ENCODE measurements at places on chromosomes 12 and 14.

- no peak for DNase-seq
These were observed 163.6 kb upstream of the DYRK2 start for GRCh38 chr12:67484791-67485480.

GRCh38 chr12:71214511-71215285 lies 56.9 kb upstream of the TSPAN8 start:
- no peak for DNase-seq

DNA sequence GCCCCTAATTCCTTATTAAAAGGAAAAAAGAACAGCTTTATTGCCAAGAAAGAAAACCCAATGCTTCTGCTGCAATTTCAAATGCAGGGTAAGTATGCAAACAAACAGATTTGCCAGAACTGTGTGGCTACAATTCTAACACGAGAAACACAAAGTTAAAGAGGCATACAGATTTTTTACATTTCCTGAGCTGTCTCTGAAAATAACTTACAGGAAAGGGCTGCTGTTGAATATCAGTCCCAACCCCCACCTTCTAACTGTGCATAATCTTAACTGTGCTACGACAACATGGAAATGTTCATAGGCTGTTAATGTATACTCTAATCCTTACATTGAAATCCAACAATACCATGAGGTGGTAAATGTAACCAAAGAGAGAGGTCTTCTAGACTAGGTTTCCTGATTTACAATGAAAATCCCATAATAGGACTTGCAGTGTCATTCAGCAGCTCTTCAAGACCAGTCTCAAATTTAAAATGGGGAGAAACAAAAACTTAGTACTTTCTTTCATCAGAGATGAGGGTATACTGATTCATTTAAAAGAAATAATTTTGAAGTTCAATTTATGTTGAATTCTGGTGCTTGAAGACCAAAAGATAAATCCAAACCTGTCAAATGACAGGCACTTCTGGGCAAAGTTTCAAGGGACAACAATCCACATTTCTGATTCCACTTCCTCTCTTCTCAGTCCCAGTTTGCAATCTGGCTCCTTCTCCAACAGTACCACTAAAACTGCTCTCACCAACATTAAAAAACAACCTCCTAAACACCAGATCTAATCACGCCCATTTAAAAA lies 14.4 kb downstream of the FGD6 start:
- no peak for DNase-seq

GRCh38 chr14:76729953-76730505 lies 31.2 kb upstream of the VASH1 start:
- DNase-seq, result no peak

DNA sequence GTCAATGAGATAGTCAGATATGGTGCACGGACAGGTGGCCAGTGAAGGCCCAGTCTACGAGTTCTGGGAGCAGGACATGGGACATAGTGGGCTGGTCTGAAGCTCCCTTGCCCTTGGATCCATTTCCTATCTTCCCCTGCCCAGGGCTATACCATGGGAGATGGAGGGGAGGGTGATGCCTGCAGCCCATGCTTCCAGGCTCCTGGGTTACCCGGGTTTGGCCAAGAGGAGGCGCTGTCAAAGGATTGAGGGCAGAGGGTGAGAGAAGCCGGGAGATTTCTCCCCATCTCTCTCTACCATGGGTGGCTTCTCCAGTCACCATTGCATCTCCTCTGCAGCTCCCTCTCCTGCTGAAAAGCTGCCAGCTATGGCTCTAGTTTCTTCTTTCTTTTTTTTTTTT lies 52.8 kb upstream of the LHX5 start:
- DNase-seq, result no peak

DNA sequence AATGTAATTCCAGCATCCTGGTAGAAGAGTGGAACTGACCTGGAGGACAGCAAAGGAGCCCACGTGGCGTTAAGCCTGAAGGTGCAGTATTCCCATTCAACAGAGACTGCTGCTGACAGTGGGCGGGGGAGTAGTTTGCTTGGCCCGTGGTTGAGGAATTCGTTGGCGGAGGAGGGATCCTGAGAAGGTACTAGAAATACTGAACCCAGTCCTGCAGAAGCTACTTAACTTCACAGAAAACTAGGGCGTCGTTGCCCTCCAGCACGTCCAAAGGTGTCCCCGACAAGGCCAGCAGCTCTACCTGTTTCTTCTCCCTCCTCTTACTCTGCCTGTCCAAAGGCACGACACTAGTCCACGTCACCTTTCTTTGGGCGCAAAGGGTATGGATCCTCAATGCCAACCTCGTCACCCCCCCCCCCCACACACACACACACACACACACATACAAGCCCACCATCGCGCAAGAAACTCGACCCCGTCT lies 303 bp downstream of the PUS7L start:
- DNase-seq, result peak; percentile 50

DNA sequence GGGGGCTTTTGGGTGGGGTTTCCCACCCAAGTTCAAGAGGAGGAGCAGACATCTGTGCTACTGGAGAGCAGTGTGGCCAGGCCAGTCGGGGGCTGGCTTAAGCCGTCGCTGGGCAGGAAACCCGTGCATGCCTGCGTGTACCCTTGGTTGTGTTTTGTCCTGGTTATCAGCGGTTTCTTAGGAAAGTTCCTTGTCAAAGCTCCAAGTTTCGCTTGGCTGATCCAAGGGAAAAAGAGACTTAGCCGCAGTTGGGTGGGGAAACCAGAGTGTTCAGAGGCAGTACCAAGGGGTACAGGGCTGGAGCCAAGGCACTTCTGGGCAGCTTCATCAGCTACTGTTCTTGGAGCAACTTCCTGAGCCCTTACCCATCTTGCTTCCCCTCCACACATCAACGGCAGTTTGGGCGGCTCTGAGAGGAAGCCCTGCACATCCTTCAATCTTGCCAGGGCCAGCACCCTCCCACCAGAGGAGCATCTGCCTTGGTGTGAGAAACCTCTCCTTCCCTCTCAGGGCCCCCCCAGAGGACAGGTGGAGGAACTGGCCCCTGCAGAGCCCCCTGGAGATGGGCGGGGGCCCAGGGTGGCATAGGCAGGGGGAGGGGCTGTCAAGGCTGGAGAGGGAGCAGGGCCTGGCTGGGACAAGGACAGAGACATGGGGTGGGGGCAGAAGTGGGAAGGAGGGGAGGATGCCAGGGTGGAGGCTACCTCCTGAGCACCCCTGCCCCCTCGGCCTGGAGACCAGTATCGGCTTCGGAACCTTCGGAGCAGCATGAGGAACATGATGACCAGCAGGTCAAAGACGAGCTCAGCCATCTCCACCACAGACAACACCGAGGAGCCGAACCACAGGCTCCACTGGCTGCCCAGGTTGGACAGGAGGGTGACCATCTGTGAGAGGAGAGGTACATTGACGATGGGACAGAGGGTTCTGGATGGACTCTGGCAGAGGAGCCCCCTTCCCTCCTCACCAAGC lies 5.8 kb upstream of the TNFRSF1A start:
- no peak for DNase-seq

DNA sequence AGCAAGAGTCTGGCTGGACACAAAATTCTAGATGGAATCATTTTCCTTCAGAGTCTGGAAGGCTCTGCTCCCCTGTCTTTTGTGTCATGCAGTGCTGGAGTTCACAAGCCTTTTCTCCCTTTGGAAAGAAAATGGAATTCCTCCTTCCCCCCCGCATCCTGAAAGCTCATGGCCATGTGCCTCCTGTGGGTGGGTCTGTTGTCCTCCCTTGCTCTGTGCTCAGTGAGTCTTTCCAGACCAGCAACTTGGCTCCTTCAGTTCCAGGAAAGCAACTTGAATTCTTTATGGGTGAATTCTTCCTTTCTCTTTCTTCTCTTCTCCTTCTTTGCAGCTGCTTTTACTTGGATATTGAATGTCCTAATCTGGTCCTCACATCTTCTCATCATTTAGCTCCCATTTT lies 70.2 kb downstream of the TUNAR start:
- DNase-seq, result no peak

DNA sequence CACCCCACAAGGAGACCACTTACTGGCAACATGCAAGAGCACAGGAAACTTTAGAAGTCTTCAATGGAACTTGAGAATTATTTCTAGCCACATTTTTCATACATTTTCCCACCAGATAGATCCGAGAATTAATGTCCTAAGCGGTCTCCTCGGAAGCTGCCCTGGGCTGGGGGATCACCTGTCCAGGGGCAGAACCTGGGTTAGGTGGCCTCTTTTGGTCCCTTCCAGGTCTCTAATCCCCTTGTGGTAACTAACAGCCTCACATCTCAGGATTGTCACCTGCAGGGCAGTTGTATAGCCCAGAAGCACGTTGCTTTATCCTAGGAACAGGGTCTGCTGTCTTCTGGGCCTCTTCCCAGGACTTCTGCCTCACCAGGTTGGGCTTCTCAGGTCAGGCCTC lies 38.7 kb upstream of the PRMT8 start:
- no peak for DNase-seq

Measured in hematopoietic multipotent progenitor cell treated with erythropoietin and hydrocortisone succinate and interleukin-3 and kit ligand, for 8 days (in vitro differentiated cells).